ENCODE measurements at places on chromosomes 11 and 22.

GRCh38 chr11:42034826-42035225 lies 575.4 kb upstream of the LRRC4C start:
- no peak for DNase-seq

GRCh38 chr11:1453611-1454034 lies 33.0 kb downstream of the MOB2 start:
- peak; percentile 22 for DNase-seq

DNA sequence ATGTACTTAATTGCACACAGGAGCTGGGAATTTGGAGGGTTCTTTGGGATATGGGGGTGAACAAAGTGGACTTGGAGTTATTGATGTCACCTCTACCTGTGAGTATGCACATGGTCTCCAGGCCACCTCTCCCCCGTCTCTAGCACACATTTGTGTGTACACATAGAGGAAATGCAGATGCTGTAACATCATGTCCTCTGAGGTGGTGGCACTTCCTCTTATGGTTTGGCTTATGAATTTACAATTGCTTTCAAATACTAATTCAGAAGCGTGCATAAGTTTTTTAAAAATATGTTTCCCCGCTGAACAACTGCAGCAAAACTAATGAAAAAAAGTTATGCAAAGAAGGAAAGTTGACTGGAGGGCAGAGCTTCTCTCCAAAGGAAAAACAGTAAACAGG lies 152.0 kb upstream of the TENM4 start:
- no peak for DNase-seq

DNA sequence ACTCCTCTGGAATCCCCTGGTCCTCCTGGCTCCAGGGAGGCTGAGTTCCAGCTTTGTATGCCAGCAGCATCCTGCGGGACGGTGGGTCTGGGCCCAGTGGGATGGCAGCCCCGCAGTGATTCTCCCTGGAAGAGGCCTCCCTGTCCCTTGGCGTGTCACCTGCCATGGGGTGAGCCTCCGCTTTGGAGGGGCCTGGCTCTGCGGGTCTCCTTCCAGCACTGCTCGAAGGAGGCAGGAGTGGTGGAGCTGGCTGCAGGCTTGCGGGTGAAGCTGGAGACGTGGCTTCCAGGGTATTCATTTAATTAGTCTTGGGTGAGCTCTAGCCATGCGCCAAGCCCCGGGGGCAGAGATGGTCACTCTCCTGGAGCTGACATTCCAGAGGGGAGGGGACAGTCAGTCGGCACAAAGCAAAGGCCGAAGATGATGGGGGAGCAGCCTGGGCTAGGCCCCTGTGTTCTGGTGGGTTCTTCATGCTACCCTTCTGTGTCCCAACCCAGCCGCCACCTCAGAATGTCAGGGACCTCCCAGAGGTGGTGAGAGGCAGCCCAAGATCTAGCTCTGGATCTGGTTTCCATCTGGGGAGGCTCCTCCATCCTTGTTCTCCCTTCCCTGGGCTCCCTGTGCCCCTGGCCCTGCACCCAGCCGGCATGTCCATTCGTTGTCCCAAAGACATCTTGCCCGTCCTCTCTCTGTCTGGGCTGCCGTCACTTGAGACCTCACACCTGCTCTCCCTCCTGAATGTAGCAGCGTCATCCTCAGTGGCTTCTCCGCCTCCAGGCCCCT lies 1332.5 kb downstream of the BRD1 start:
- DNase-seq, result no peak

- DNase-seq, result peak; percentile 53
These were observed 1.1 kb downstream of the CREB3L1 start for GRCh38 chr11:46278387-46279125.

DNA sequence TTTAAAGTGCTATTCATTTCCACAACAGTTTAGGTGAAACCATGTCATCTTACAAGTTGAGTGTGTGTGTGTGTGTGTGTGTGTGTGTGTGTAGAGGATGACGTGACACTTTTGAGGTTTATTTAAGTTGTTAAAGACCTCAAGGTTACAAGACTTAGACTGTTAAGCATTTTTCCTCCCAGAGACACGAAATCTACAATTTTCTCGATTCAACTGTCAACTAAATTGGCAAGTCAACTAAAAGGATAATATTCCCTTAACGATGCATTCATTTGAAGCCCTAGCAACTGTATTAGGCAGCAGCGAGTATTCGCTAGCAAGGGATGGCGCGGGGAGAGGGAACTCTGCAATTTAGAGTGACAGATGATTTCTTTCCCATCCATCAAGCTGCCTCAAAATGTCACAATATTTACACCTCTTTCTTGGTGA lies 17.6 kb upstream of the BDNF start:
- no peak for DNase-seq

GRCh38 chr11:80860632-80861031 lies 1419.8 kb upstream of the TENM4 start:
- DNase-seq, result no peak

DNA sequence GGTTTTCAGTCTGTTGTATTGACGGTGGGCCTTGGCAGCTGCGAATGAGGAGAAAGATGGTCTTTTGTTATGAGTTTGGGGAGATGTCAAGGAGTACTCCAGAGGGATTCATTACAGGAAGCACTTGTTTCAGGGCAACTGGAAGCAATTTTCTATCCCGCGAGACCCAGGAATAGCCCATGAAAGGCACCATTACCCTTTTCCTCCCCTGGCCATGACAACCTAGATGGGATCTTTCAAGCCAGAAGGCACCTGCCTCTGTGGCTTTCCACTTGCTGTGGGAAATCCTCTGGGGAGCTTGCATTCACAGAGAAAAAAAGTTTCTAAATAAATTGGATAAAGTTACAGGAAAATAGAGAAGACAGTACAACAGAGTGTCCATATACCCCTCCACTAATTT lies 2.7 kb downstream of the ZNF215 start:
- DNase-seq, result no peak

GRCh38 chr11:58807343-58807742 lies 37.2 kb downstream of the GLYATL2 start:
- DNase-seq, result no peak

- DNase-seq, result no peak
These were observed 54.8 kb downstream of the DENND5A start for GRCh38 chr11:9210224-9210921.

DNA sequence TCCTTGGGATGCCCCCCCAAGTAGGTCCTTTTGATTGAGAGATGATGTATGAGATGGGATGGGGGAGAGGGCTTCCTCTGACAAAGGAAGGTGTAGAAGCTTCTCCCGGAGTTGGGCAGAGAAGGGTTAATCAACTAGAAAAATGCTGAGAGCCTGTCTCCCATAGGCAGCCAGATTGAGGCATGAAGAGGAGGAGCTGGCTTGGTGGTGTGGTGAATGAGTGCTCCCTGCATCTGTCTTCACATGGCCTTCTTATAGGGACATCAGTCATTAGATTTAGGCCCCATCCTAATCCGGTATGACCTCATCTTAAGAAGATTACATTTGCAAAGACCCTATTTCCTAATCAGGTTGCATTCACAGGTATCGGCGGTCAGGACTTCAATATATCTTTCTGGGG lies 61.1 kb downstream of the NFAM1 start:
- no peak for DNase-seq

DNA sequence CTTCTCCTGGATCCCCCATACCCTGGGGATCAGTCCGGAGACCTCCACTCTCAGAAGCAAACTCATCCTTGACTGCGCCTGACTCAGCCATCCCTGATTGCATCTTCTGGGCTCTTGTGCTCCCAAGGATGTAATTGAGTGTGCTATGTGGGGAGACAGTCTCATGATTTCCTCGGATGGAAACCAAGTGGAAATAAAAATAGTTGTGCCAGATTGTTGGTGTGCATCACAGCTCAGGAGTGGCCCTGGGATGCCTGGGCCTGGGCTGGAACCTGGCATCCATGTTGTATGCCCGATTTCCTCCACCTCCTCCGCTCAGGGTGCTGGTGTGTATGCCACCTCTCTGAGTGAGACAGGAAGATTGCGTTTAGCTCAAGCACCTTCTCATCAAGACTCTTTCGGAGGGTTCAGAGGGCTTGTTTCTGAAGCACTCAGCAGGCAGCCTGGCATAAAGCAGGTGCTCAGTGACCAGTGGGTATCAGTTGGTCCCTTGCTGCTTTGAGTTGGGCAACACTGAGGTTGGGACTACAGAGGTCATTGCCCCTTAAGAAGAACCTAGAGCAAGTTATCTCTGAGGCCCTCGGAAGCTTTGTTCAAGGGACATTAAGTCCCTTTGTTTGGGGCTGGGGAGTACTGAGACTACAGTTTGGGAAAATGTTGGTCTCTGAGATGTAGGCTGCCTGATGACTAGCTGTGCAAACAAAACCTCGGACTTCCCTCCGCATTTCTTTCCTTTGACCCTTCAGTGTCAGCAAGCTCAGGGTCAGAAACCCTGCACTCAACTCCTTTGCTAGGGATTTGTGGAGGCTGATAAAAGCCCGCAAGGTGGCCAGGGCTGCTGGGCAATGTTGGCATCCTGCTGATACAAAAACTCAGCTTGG lies 24.8 kb upstream of the MICAL2 start:
- DNase-seq, result no peak

- no peak for DNase-seq
These were observed 238.4 kb upstream of the DDI1 start for GRCh38 chr11:103798026-103798425.

GRCh38 chr11:40235841-40236240 lies 1223.6 kb downstream of the LRRC4C start:
- no peak for DNase-seq

- no peak for DNase-seq
These were observed at the start of gene APOC3 for GRCh38 chr11:116829525-116830183. TSS of gene APOC3 (plus strand) at chr11:116829907. CDS start at chr11:116830583, 676 bp downstream.

DNA sequence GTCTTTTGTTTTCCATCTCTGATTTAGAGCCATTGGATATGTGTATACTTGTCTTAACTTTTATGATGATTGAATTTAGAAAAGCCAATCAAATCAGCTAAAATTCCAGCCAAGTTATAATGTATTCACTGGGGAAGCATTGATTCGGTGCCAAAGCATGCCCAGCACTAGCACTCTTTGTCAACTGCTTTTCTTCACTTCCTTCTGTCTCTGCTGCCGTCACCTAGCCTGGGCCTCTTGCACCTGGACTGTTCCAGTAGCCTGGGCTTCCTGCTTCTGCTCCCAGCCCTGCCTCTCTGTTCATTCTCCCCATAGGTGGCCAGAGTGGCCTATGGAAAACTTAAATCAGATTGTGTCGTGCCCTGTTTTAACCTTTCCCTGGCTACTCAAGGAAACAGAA lies 80.7 kb downstream of the NAV2 start:
- DNase-seq, result no peak

GRCh38 chr22:46007003-46007847 lies 30.3 kb upstream of the WNT7B start:
- no peak for DNase-seq

- DNase-seq, result no peak
These were observed 510.5 kb upstream of the CCDC179 start for GRCh38 chr11:23370580-23371275.

GRCh38 chr22:44917372-44918165 lies 92.2 kb downstream of the PHF21B start:
- no peak for DNase-seq

- DNase-seq, result no peak
These were observed 65.9 kb downstream of the PRR5L start for GRCh38 chr11:36361901-36362391.

DNA sequence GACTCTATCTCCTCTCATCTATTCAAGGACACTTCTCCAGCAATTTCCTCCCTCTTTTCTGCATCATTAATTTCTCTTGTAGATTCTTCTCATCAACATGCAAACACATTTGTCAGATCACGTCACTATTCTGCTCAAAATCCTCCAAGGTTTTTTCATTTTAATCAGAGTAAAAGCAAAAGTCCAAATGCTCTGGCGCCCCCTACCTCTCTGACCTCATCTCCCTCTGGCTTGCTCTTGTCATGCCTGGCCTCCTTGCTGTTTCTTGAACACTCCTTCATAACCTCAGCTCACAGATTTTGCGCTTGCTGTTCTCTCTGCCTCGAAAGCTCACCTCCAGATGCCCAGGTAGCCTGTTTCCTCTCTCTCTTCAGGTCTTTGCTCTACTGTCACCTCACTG lies 22.4 kb downstream of the RTCB start:
- peak; percentile 19 for DNase-seq

- peak; percentile 80 for DNase-seq
These were observed 2.2 kb downstream of the SLC25A22 start for GRCh38 chr11:795634-796564.

DNA sequence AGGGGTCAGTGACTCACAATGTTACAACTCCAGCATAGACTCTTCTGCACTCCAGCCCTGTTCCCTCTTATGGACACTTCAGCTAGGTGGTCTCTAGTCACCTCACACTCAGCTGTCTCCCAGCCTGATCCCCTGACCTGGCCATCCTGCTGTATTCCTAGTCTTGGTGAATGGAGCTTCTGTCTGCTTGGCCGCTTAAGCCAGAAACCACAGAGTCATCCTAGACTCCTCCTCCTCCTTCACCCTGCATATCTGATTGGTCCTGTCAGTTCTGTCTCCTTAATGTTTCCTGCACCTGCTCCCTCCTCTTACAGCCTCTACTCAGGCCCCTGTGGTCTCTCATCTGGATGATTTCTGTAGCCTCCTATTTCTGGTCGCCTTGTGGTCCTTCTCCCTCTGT lies 144.9 kb downstream of the HIPK3 start:
- DNase-seq, result no peak

DNA sequence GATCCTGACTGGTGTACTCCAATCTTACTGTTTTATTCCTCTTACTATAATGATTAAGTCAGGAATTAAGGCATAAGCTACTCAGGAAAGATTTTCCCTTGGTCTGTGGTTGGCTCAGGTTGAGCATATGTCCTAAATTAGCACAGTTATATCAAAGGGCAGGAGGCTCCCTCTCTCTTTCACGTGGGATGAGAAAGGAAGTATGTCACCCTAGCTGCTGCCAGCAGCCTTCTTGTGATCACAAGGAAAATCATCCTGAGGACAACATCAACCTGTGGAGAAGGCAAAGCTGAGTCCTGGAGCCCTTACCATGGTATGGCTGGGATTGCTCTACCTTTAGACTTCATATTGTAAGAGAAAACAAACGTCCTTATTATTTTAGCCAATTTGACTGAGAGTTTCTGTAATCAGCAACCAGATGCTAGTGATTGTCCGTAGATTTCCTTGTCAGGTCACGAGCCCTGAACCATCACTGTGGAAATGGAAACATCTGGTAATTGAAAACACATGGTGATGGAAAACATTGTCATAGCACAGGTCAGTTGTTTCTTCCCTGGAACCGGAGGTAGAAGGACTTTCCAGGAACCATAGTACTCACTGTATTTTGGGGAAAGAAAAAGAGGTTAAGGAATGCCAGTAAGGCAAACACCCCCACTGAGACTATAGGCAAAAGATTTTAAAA lies 40.6 kb upstream of the DEUP1 start:
- no peak for DNase-seq

DNA sequence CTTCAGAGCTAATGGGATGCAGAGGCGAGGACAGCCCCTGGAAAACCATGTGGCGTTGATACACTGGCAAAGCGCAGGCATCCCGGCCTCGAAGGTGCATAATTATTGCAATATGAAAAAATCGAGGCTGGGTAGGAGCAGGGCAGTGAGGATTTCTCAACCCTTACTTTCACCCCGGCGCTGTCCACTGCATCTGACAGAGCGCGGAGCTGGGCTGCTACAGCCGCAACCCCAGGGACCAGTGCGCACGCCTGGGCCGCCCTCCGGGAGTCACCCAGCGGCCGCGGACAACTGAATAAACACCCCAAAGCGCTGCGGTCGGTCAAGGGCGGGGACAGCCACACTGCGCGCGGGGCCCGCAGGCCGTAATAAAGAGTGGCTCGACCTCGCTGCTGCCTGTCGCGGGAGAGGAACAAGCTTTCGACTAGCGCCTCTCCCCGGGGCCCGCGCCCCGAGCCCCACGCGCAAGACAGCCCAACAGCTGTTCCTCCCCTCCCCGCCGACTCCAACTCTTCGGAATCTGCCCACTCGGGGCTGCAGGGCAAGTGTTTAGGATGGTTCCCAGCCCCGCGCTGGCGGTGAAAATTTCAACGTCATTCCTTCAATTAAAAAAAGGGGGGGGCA lies 3.6 kb upstream of the WT1 start:
- no peak for DNase-seq

All from stimulated activated CD4-positive, alpha-beta T cell treated with anti-CD3 and anti-CD28 coated beads, Interleukin-4, amount 100 ng/mL, for 1 hour (primary cell).